ENCODE measurements at places on chromosomes 4 and X.

DNA sequence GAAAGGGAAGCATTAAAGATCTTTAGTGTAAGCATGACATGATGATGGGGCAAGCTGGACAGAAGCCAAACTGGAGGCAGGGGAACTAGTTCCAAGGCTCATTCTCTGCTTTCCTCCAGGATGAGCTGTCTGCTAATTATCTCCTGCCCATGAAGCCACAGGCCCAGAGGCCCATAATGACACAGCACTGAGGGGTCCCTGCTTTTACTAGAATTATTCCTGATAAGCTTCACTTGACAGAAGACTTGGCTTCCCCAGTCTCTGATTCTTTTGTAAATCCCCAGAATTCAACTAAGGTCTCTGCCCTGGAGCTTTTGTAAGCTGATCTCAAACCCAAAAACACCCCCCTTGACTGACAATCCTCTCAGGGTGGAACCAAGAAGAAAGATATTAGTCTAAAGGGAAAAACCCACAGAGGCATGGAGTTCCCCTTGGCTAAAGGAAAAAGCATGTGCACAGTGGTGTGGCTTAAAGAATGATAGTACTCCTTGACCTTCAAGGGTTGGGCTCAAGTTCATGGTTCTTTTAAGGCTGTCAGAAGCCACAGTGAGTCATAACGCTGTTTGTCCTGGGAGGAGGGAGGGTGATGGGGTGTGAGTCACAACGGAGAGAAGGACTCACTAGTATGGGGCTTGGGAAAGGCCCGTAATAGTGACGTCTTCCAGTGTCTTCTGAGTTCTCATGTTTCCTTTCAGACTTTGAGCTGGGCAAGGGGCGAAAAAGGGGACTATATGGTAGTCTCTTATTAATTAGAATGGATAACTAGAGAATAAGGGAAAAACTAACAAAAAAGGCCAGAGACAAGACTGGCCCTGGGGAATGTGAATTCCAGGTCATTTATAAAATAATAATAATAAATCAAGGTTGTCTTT lies 146.0 kb upstream of the CPEB2 start:
- no peak for DNase-seq

GRCh38 chrX:143632625-143633410 lies 3.1 kb downstream of the SLITRK4 start:
- DNase-seq, result no peak

DNA sequence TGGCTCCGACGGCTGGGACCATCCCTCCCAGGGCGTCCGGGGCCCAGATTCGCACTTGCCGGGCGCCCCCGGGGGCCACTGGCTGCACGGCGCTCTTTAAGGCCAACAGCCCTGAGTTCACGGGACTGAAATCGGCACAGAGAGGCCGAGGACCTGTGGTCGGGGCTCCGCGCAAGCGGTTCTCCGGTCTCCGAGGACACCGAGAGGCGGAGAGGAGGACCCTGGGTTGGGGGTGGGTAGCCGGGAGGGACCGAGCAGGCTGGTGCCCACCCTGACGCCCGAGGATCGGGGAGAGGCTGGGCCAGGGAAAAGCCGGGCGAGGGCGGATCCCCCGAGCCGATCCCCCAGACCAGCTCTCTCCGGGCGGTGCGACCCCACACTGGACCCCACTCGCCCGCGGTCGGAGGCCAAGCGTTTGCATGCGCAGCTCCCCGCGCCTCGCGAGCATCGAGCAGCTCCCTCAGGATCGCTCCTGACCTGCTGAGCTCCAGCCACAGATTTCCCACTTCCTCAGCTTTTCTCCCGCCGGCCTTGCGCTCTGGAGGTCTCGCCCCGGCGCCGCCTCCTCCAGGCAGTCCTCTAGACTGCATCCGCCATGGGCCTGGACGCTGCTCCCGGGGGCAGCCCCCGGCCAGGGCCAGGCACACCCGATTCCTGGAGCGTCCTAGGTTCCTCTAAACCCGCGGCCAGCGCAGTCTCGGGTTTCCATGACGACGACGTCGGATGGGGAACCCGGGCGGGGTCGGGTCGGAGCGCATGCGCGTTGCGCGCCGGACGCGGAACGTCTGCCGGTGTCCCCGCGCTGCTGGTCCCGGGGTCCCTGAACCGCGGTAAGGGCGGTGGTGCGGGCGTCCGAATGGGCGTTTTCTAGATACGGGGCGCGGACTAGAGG lies 17.6 kb upstream of the NAT8L start:
- DNase-seq, result peak; percentile 62

DNA sequence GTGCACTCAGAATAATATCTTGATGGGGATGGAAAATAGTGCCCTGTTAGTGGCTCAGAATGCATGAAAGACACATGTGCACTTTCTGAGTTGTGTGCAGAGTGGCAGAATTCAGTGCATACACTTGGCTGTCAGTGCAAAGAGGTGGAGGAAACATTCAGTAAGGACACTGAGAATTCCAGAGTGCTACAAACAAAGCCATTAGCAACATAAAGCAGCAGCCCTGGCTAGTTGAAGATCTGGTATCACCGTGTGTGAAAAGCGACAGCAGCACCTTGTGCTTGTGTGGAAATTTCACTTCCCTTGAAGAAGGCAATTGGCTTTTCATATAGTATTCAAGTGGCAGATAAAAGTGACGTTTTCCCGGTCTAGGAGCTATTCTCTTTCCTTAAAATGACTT lies 810.4 kb downstream of the TRIML1 start:
- no peak for DNase-seq

DNA sequence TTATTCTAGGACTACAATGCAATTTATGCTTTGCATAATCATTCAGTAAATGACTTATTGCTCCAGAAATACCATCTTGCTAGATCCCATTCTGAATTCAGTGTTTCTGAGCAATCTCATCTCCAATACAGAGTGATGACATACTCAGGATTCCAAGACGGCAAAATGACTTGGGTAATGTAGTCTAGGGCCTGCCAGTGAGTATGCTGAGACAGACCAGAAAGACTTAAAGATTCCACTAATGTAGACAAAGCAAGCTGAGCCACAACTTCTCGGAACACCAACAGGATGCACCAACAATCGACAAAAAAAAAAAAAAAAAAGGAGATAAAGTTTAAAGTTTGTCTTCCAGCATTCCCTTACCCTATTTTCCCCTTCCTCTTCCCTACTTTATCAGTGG lies 919 bp upstream of the SEC24B start:
- no peak for DNase-seq

- DNase-seq, result no peak
Measured at GRCh38 chr4:149065753-149066152, 623.5 kb upstream of the NR3C2 start.

DNA sequence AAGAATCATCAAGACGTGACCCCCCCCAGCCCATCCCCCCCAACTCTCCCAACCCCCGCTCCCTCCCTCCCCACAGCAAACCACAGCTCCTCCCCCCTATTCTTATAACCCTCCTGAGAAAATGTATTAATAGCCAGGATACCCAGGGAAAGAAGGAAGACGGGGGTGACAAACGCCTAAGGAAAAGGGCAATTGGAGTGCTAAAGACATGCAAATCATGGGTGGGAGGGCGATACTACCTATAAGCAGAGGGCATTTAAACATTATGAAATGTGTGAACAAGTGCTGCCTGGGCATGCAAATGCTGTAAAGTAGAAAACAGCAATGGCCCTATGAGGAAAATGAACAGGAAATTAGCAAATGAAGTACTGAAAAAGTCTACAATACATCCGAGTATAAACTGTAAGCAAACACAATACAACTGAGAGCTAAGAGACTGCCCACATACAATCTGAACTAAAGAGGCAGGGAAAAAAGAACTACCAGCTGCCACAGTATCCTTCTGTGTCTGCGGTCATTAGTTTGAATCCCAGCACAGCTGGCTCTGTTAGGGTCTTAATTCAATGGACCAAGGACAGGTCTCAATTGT lies 2.4 kb downstream of the CXXC4 start:
- DNase-seq, result no peak

DNA sequence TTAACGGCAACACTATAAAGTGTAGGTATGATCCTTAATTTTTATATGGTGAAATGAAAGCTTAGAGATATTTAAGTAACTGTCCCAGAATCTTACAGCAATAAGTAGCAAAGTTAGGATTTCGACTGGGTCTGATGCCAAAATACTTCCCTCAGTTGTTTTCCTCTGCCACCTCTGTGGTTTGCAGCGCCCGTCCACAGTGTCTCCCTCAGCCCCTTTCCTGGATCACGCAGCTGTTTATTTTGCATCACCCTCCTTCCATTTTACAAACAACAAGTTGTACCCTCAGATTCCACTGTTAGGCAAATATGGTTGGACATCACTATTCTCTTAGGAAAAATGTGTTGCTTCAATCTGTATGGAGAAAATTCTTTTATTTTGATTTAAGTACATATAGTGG lies 56.1 kb downstream of the RAPGEF2 start:
- no peak for DNase-seq

GRCh38 chrX:6446582-6446981 lies 88.3 kb downstream of the VCX3A start:
- DNase-seq, result no peak

GRCh38 chr4:71167083-71167482 lies 171.7 kb upstream of the SLC4A4 start:
- no peak for DNase-seq

GRCh38 chr4:1151541-1151940 lies 20.8 kb downstream of the SPON2 start:
- DNase-seq, result no peak

Measured in activated gamma-delta T cell (primary cell).